ENCODE measurements at places on chromosomes 3 and 15. TPM values are rescaled to one million over a fixed set of nuclear protein-coding genes. Genes with fewer than 3 reads are reported as not detected.

The ZCWPW2 gene
- 0.82 TPM for total RNA-seq

DNA sequence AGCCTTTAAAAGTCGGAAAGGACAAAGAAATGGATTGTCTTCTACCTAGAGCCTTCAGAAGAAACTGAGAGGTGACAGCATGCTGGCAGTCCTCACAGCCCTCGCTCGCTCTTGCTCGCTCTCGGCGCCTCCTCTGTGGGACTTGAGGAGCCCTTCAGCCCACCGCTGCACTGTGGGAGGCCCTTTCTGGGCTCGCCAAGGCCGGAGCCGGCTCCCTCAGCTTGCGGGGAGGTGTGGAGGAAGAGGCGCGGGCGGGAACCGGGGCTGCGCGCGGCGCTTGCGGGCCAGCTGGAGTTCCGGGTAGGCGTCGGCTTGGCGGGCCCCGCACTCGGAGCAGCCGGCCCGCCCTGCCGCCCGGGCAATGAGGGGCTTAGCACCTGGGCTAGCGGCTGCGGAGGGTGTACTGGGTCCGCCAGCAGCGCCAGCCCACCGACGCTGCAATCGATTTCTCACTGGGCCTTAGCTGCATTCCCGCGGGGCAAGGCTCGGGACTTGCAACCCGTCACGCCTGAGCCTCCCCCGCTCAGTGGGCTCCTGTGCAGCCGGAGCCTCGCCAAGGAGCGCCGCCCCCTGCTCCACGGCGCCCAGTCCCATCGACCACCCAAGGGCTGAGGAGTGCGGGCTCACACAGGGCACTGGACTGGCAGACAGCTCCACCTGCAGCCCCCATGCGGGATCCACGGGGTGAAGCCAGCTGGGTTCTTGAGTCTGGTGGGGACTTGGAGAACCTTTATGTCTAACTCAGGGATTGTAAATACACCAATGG is 953.8 kb upstream of the GBE1 start:
- no peak for DNase-seq

The PLA2G4B gene
- 4.7 TPM for total RNA-seq

The GPR149 gene
- not detected for total RNA-seq

DNA sequence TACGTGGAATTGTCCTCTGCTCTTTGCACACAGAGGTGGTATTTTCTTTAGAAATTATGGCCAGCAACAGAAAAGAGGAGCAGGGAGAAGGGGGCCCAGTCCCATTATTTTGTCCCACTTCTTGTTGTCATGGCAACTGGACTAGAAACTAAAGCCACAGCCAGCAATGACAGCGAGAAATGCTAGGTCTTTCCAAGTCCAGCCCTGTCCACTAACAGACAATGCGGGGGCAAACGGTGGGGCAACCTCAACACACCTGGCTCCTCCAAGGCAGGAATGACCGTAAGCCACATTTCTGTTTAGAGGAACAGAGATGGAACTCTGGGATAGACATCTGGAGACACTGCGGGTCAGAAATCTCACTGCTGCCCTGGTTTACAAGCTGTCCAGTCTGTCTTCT is 107.3 kb downstream of the RFTN1 start:
- DNase-seq, result no peak

DNA sequence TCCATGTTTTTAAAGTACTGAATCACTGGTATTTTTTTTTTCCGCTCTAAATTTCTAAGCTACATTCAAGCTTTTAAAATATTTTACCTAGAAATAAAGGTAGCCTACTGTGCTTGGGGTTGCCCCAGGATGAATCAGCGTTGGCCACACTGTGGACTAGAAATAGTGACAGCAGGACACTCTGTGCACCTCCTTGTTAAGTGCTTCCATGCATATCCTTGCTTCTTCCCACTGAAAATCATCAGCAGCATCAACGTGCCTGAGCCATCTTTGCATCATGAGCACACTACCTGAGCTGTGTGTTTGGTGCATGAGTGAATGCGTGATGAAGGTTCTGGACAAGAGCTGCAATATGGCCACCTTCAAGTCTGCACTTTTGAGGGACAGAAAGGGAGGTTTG is 142.0 kb upstream of the SLC2A2 start:
- DNase-seq, result no peak

The ASB14 gene
- not detected for total RNA-seq

DNA sequence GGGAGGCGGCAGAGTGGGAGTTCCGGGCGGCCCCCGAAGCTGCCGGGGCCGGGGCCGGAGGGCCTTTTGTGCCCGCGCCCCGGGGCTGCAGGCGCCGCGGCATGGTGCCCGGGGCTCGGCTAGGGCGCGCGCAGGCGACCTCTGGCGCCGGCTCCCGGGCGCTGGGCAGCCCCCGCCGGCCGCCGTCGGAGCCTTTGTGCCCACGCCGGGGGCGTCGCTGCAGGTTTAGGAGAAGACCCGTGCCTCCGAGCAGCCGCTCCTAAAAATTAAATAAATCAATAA is 299 bp downstream of the PAQR9 start:
- no peak for DNase-seq

The MORC1 gene
- not detected for total RNA-seq

DNA sequence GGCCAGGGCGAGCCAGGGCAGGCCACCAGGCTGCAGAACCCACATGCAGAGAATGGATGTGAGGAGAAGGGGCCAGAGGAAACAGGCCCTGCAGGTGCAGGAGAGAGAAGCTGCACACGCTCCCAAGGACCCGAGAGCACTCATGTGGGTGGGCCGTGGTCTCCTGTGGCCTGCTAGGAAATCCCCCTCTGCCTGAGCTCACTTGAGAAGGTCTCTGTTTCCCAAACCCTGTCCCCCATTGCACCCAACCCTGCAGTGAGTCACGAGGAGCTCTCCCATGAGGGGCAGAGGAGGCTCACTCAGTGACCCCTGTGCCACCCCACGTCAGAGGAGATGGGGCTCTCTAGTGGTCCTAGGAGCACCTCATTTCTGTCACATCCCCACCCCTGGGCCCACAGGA is 111.1 kb downstream of the KLF13 start:
- DNase-seq, result no peak

DNA sequence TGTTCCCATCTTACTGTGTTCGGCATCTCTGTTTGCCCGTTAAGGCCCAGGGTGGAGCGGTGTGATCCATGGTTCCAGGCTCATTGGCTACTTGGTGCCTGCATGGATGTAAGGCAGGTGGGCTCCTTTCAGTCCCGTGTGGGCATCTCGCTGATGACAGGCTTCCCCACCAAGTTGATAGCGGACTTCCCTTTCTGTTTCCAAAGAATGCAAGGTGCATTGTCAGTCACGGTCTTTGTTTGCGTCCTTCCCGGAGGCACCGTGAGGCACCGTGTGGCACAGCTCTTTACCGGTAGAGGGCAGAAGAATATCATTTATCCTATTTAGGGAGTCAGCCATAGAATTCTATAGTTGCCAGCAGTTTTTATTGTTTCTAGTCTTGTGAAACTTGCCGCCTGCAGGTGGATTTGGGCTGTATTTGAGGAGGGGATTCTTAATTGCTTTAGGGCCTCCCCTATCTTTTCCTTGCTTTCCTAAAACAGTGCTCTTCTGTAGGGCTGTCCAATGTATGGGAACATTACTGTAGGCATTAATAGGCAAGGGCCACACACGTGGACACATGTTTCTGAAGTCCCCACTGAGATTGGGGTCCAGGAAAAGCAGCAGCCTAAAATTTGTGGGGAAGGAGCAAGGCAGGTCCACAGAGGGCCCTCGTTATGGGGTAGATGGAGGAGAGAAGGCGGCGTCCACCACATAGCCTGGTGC is 244.1 kb downstream of the SLCO3A1 start:
- DNase-seq, result no peak

- no peak for DNase-seq
Measured at GRCh38 chr3:187012609-187013051, 82.3 kb downstream of the ST6GAL1 start.

GRCh38 chr15:47620960-47621681 is 96.2 kb upstream of the SEMA6D start:
- no peak for DNase-seq

DNA sequence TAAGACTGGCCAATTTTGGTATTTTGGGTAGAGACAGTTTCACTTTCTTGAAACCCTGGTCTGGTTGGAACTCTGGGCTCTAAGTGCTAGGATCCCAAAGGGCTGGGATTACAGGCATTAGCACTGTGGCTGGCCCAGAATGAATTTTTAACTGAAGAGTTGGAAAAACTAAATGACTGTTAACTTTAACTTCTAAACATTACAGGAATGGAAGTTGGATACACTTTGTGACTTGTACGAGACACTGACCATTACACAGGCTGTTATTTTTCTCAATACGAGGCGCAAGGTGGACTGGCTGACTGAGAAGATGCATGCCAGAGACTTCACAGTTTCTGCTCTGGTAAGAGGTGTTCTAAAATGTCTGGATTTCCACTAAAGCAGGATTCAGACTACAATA is 3.5 kb downstream of the EIF4A2 start:
- no peak for DNase-seq

The GPR176 gene
- 12.7 TPM for total RNA-seq

GRCh38 chr3:134326126-134326525 is 48.1 kb downstream of the AMOTL2 start:
- no peak for DNase-seq

- DNase-seq, result no peak
Measured at GRCh38 chr15:52383100-52383588, 87.5 kb upstream of the MYO5C start.

GRCh38 chr3:136351905-136352304 is 101.8 kb downstream of the PCCB start:
- DNase-seq, result no peak

The CCNB2 gene
- 67.6 TPM for total RNA-seq

GRCh38 chr3:70726961-70727360 is 414.5 kb upstream of the MDFIC2 start:
- DNase-seq, result no peak

GRCh38 chr3:100697723-100698285 is 11.5 kb upstream of the TFG start:
- DNase-seq, result no peak

The SCAANT1 gene
- total RNA-seq, result not detected

The CHRNA3 gene
- 0.31 TPM for total RNA-seq

- no peak for DNase-seq
Measured at GRCh38 chr3:132963786-132964185, 74.4 kb upstream of the TMEM108 start.

The TM6SF1 gene
- total RNA-seq, result 0.69 TPM

The OR4F15 gene
- total RNA-seq, result not detected

DNA sequence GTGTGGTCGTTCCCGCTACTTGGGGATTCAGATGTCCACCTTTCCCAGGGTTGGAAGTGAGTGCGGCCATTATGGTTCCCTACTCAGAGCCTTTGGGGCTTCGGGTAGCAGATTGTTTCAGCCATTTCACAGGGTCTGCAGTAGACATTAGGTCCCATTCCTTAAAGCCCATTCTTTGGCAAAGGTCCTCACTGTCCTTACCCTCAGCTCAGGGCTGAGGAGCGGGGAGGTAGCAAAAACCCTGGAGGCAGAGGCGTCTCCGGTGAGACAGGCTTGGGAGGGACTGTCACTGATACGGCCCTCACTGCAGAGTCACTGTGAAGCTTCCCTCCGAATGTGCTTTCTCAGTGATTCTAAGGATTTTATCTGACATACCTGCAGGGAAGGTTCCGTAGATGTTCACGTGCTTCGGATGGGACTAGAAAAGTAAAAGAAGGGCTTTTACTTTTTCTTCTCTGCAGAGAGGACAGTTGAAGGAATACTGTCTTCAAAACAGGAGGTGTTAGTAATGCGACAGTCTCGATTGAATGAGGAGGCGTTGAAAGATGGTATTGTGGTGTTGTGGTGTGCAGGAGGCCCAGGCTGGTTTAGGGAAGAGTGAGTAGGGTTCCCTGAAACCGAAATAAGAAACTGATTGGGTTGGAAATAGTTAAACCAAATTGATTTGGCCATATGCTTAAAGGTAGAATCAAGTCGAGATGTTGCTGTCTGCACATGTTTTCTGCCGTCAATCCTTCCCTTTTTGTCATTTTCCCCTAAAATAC is 630 bp downstream of the ATP6V1A start:
- no peak for DNase-seq

GRCh38 chr15:57253500-57253899 is 122.8 kb upstream of the CGNL1 start:
- no peak for DNase-seq

GRCh38 chr3:12120374-12121140 is 38.2 kb downstream of the TIMP4 start:
- DNase-seq, result no peak

DNA sequence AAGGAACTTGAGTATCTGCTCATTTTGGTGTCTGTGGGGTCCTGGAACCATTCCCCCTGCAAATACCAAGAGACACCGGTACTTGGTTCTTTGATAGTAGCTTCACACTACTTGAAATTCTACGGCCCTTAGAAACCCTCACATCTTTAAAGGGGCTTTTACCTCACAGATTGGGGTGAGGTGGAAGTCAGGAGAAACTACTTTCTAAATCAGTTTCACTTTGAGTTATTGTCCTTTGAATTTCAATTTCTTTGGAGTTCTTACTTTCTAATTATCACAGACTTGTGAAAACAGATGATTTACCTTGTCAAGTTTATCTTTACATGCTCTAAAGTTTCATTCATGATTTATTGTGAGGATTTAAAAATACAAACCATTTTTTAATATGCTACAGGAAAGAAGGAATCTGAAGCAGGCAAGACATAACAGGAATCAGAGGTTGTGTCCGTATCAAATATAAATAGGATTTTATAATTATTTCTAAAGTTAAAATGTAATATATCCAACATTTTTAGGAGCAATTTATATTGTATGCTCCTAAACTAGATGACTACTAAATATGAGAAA is 98.9 kb downstream of the NEDD4 start:
- no peak for DNase-seq

DNA sequence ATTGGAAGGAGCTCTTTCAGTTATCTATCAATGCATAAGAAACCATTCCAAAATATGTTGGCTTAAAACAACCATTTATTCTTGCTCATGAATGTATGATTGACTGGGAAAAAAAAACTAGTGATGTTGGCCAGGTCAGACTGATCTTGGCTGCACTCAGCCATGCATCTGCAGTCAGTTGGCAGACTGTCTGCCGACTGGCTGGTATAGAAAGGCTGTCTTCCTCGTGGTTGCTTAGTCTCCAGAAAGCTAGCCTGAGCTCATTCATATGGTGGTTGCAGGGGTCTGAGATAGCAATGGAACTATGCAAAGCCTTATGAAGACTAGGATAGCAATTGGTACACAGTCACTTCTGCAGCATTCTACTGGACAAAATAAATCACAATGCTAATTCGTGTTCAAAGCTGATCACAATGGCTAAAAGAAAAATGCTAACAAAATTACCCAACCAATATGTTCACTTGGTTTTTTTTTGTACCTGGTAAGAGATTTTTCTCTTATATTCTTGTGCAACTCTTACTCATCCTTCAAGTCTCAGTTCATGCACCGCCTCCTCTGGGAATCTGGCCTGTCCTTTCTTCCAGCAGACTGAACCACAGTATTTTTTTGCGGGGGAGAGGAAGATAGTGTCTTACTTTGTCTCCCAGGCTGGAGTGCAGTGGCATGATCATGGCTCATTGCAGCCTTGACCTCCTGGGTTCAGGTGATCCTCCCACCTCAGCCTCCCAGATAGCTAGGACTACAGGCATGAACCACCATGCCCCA is 126.8 kb downstream of the KCNAB1 start:
- DNase-seq, result no peak

DNA sequence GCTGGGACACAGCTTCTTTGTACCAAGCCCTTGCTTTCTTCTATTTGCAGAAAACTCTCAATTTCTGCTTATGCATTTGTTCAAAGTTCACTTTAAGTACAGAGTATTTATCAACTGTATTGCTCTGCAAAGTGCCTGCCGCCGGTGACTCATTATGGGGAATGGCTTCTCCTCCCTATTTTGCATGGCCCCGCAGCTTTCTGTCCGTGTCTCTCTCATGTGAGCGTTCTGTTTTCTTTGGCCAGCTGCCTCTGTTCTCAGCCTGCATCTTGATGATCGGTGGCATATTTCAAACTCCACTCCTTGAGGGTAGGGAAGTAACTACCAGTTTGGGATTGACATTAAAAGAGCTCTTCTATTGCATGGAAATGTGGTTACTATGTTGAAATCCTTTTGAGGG is 28.6 kb upstream of the ST8SIA2 start:
- no peak for DNase-seq

Data from Panc1 (cell line).